Adipocyte (in vitro differentiated cells): ENCODE measurements at places on chromosomes 3 and 15.
A peak's percentile ranks its signal among the peaks of the same experiment; 100 is the strongest.

GRCh38 chr3:138051947-138052802 is 42.2 kb downstream of the CLDN18 start:
- peak; percentile 68 for DNase-seq

GRCh38 chr3:192207651-192208050 is 519.7 kb downstream of the FGF12 start:
- DNase-seq = no peak

- DNase-seq = peak; percentile 55
Measured at GRCh38 chr15:72474466-72474911, 359 bp downstream of the ARIH1 start.

GRCh38 chr3:64827431-64827830 is 139.6 kb upstream of the ADAMTS9 start:
- DNase-seq = no peak

- no peak for DNase-seq
Measured at GRCh38 chr3:149134575-149134974, 5.1 kb downstream of the HPS3 start.

GRCh38 chr3:148839805-148840204 is 12.2 kb downstream of the CPB1 start:
- DNase-seq = no peak
